ENCODE measurements at places on chromosomes 4 and X. TPM values are rescaled to one million over a fixed set of nuclear protein-coding genes. Genes with fewer than 3 reads are reported as not detected.

CXCR3 gene
- total RNA-seq, result 73.5 TPM

FRMD7 gene
- total RNA-seq, result not detected

SPANXB1 gene
- total RNA-seq, result not detected

SATL1 gene
- not detected for total RNA-seq

LUZP4 gene
- not detected for total RNA-seq

DRD5 gene
- not detected for total RNA-seq

CTAG1B gene
- total RNA-seq, result not detected

ABCG2 gene
- total RNA-seq, result 1.4 TPM

NAP1L3 gene
- total RNA-seq, result 1.3 TPM

GUCY1B1 gene
- 0.12 TPM for total RNA-seq

ANKRD50 gene
- total RNA-seq, result 0.40 TPM

POF1B gene
- total RNA-seq, result 0.10 TPM

FAM47C gene
- total RNA-seq, result not detected

SLC4A4 gene
- 1.3 TPM for total RNA-seq

ZNF141 gene
- 25.9 TPM for total RNA-seq

GAGE13 gene
- total RNA-seq, result not detected
